Osteoblast (primary cell): ENCODE measurements at places on chromosomes 6 and 20. TPM values are rescaled to one million over a fixed set of nuclear protein-coding genes. Genes with fewer than 3 reads are reported as not detected.
A peak's percentile ranks its signal among the peaks of the same experiment; 100 is the strongest.

- peaks cover 3% of the 10 kb centered on the region for H3K4me1 ChIP-seq
- no peaks in the 10 kb centered on the region for H3K36me3 ChIP-seq
- H3K27me3 ChIP-seq, result peaks cover 22% of the 10 kb centered on the region
These were observed 20.6 kb downstream of the PPP1R16B start for GRCh38 chr20:38825901-38826625.

DNA sequence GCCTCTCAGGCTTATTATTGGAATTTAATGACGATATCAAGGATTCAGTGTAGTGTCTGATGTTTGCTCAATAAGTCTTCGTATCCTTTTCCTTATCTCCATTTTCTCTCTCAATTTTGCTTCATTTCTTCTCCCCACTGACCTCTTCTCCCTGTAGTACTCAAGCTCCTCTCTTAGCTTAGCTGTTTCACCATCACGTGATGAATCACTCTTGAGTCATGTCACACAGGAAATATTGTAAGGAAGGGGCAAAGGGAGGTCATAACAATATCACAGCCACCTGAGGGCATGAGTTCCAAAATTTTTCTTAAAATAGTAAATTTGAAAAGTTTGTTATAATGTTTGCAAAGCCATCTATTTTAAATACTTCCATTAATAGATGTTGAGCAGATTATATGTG is 392.2 kb upstream of the MARCKS start:
- DNase-seq, result no peak
- H3K36me3 ChIP-seq, result no peaks in the 10 kb centered on the region
- H3K27ac ChIP-seq, result peak overlapping the region; percentile 38
- H3K27me3 ChIP-seq, result no peaks in the 10 kb centered on the region

GRCh38 chr6:34490390-34491090 is 24.7 kb downstream of the PACSIN1 start:
- no peaks in the 10 kb centered on the region for H3K4me1 ChIP-seq
- H3K27me3 ChIP-seq, result no peaks in the 10 kb centered on the region
- H3K36me3 ChIP-seq, result no peaks in the 10 kb centered on the region
- H3K27ac ChIP-seq, result no peak overlapping the region
- H3K4me3 ChIP-seq, result no peak overlapping the region

DNA sequence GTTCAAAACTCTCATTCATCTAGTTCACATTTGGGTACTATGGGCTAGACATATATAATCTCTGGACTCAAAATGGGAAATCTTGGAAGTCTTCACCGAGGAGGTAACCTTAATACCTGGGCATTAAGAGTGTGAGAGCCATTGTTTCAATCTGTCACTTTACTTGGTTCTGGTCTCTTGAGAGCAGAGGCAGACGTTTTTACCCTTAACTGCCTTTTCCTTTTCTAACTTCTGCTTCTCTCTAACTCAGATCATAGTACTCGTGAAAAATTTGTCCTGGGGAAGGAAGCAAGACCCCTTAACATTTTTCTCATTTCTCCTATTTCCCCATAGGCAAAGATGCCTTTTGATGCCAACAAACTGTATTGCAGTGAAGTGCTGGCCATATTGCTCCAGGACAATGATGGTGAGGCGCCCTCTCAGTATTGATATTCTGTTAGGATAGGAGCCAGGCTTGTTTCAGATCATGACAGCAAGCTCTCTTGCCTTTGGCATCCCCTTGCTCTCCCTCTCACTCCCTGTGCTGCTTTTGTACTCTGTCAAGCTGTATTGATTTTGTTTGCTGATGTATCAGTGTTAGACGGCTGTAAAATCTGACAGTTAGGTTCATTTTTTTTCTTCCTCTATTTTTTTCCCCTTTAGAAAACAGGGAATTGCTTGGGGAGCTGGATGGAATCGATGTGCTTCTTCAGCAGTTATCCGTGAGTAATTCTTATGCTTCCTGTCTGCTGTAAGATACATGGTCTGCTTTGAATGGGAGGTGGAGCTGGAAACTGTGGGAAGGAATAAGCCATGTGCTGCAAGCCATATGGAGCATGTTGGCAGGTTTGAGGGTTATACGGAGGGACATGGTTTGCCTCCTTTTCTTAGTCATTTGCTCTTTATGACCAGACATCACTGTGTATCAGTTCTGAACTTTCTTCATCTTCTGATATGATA is 83.5 kb downstream of the CTNNBL1 start:
- peaks cover 3% of the 10 kb centered on the region for H3K36me3 ChIP-seq
- H3K4me1 ChIP-seq, result peaks cover 8% of the 10 kb centered on the region
- H3K27ac ChIP-seq, result no peak overlapping the region
- H3K4me3 ChIP-seq, result no peak overlapping the region
- no peaks in the 10 kb centered on the region for H3K27me3 ChIP-seq

- H3K27me3 ChIP-seq, result no peaks in the 10 kb centered on the region
- no peak for DNase-seq
- H3K27ac ChIP-seq, result no peak overlapping the region
- H3K36me3 ChIP-seq, result peaks cover 12% of the 10 kb centered on the region
- H3K4me1 ChIP-seq, result peaks cover 10% of the 10 kb centered on the region
These were observed 564.8 kb downstream of the UTRN start for GRCh38 chr6:144849920-144850319.

GRCh38 chr6:135372758-135373157 is 124.8 kb downstream of the AHI1 start:
- no peak overlapping the region for H3K27ac ChIP-seq
- H3K36me3 ChIP-seq, result no peaks in the 10 kb centered on the region
- no peaks in the 10 kb centered on the region for H3K27me3 ChIP-seq
- no peak for DNase-seq

GRCh38 chr6:3428247-3428646 is 28.6 kb downstream of the SLC22A23 start:
- no peak overlapping the region for H3K27ac ChIP-seq
- DNase-seq, result no peak
- H3K4me3 ChIP-seq, result no peak overlapping the region
- peaks cover 20% of the 10 kb centered on the region for H3K4me1 ChIP-seq
- H3K27me3 ChIP-seq, result no peaks in the 10 kb centered on the region

- no peaks in the 10 kb centered on the region for H3K27me3 ChIP-seq
- no peaks in the 10 kb centered on the region for H3K36me3 ChIP-seq
- DNase-seq, result no peak
- H3K4me3 ChIP-seq, result no peak overlapping the region
These were observed 25.1 kb downstream of the ACOT13 start for GRCh38 chr6:24692003-24692402.

DNA sequence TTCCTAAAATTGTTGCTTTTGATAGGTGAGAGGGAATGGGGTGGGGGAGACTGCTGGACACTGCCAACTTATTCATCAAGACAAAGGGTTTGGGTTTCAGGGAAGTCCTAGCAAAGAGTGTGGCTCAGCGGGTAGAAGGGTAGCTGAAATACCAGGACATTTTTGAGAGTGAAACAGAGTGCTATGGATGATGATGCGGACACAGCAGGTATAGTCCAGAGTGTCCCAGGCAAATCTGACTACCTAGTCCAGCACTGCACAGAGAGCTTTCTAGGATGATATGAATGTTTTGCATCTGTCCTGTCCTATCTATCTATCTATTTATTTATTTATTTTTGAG is 154.3 kb downstream of the BCAS1 start:
- H3K4me1 ChIP-seq, result peaks cover 49% of the 10 kb centered on the region
- peak overlapping the region; percentile 80 for H3K4me3 ChIP-seq
- H3K36me3 ChIP-seq, result no peaks in the 10 kb centered on the region
- H3K27me3 ChIP-seq, result no peaks in the 10 kb centered on the region
- DNase-seq, result no peak

DNA sequence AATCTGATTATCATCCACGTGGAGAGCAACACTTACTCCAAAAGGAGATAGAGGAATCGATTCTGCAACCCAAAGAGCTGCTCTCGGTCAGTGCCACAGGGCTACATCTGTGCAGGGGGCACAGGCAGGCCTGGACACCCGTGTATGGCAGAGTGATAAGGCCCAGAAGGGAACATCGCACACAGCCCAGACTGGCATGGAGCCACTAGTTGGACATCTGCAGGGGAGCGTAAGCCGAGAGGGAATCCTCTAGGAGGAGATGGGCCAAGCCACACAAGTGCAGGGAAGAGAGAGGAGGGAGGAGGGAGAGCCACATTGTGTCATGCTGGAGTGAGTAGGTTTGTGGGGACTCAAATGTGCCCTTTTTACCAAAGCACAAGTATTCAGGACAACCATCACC is 50.4 kb upstream of the ENTPD6 start:
- peaks cover 6% of the 10 kb centered on the region for H3K4me1 ChIP-seq
- no peak overlapping the region for H3K4me3 ChIP-seq
- H3K27ac ChIP-seq, result no peak overlapping the region

DNA sequence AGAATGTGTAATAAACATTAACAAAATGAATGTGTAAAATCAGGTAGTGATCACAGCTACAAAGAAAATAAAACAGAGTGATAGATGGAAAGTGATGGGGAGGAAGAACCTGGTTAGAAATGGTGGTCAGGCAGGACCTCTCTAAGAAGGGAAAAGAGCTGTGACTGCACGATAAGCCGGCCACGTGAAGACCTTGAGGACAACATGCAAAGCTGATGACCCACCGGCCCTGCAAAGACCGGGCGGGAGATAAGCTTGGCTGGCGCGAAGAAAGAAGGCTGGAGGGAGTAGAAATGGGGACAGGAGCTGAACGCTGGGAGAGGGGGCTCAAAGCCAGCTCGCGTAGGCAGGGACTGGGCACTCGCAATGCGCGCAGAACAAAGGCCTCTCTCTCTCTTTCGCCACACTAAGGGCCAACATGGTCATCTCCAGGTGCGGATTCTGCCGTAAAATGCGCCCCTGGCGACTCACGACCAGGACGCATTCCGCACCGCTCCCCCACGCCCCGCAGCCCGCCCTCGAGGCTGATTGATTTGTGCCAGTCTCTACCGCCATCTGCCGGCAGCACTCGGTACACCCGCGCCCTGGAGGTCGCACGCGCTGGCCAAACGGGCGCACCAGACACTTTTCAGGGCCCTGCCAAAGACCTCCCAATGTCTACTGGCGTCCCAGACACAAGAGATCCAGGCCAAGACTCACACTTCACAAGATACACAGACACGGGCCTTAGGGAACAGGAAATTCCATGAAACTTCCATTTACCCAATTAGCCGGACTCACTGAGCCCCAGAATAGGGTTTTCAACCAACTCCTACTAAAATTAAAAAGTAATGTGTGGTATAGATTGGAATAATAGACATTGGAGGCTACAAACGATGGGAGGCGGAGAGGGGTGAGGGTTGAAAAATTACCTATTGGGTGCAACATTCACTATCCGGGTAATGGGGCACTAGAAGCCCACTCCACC is 9.4 kb downstream of the DEFB132 start:
- H3K4me1 ChIP-seq, result peaks cover 5% of the 10 kb centered on the region
- H3K27me3 ChIP-seq, result peaks cover 12% of the 10 kb centered on the region
- no peak overlapping the region for H3K27ac ChIP-seq
- peak overlapping the region; percentile 73 for H3K4me3 ChIP-seq
- H3K36me3 ChIP-seq, result no peaks in the 10 kb centered on the region
- peak; percentile 96 for DNase-seq

- no peaks in the 10 kb centered on the region for H3K27me3 ChIP-seq
- no peak for DNase-seq
- H3K27ac ChIP-seq, result no peak overlapping the region
- no peaks in the 10 kb centered on the region for H3K36me3 ChIP-seq
These were observed 186.1 kb downstream of the UNC5CL start for GRCh38 chr6:40852779-40853373.

DNA sequence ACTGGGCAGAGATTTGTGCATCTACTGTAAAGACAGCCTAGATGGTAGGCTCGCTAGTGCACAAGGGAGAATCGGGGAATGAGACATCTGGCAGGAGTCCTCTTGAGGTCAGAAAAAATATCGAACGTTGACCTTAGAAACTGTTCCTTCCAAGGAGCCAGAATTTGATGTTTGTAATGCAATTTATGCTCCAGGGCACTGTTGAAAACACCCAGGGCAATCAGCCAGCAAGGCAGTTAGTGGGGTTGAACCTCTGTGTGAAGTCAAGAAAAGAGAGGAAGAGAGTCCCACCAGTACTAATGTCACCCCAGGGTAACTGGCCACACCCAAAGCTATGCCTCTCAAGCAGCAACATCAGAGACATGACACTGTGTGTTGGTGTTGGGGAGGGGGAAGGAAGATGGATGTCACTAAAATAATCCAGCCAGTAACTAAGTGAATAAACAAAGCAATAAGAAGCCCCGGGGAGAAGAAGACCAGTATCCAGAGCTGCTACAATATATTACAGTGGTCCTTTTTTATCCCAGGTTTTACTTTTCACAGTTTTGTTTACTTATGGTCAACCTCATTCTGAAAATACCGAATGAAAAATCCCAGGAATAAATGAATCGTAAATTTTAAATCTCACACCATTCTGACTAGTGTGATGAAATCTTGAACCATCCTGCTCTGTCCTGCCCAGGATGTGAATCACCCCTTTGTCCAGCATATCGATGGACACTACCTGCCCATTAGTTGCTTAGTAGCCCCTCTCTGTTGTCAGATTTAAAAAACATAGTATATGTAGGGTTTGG is 32.9 kb upstream of the PDE10A start:
- H3K36me3 ChIP-seq, result no peaks in the 10 kb centered on the region
- H3K4me3 ChIP-seq, result no peak overlapping the region
- peaks cover 6% of the 10 kb centered on the region for H3K4me1 ChIP-seq
- no peak for DNase-seq

- H3K27ac ChIP-seq, result no peak overlapping the region
- no peak overlapping the region for H3K4me3 ChIP-seq
- H3K36me3 ChIP-seq, result no peaks in the 10 kb centered on the region
- DNase-seq, result no peak
- no peaks in the 10 kb centered on the region for H3K27me3 ChIP-seq
These were observed 330.9 kb upstream of the CDH4 start for GRCh38 chr20:60921022-60921622.

DNA sequence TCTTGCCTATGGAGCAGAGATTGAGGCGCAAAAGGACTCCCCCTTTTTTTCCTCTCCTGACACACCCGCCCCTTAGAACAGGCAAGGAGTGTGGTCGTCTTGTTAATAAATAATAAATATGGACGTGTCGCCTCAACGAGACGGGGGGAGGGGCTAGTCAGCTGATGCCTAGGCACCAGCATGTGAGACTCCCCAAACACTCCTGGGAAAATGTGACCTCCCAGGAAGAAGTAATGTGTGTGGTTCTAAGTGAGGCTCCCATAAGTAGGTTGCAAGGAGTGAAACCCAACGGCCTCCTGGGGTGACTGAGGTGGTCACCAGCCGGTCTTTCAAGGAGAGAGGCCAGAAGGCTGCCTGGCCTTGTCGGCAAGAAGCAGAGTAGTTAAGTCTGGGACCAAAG is 1.1 kb upstream of the FAXC start:
- no peak overlapping the region for H3K4me3 ChIP-seq
- peaks cover 7% of the 10 kb centered on the region for H3K27me3 ChIP-seq
- peak; percentile 65 for DNase-seq
- no peak overlapping the region for H3K27ac ChIP-seq
- H3K4me1 ChIP-seq, result no peaks in the 10 kb centered on the region

IGF2R gene
- 174 and 177 TPM in 2 replicates for total RNA-seq

THEMIS gene
- total RNA-seq, result under 0.01 TPM in 2 replicates

VWA7 gene
- total RNA-seq, result 0.29 and 0.36 TPM in 2 replicates

SLC22A3 gene
- 18.9 and 22.1 TPM in 2 replicates for total RNA-seq

CD24 gene
- total RNA-seq, result 3.3 and 4.1 TPM in 2 replicates

SYNDIG1 gene
- total RNA-seq, result 2.2 and 3.2 TPM in 2 replicates

PLEKHG1 gene
- total RNA-seq, result 0.36 and 0.88 TPM in 2 replicates

DAAM2 gene
- total RNA-seq, result 29.0 and 46.9 TPM in 2 replicates

FAM209A gene
- total RNA-seq, result under 0.01 TPM in 1 of 2 replicates, not detected in the other
